NCI-H1417 (cell line): ENCODE measurements at places on chromosomes 5 and 9.

DNA sequence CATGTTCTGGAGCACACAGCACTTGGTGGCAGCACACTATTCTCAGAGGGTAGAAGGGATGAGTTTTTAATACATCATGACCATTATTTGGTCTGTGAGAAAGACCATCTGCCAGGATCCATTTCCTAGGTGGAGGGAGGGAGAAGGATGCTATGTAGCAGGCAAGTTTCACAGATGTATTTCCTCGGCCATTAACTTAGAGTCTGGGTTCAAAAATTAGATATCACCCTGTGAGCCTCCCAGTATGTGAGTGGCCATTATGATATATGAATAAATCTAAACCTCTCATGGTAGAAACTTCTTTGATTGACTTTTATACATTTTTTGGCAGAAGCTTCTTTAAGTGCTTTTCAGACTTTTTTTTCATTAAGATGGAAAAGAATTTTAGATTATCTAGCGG lies 133.9 kb downstream of the SREK1 start:
- no peak for DNase-seq

DNA sequence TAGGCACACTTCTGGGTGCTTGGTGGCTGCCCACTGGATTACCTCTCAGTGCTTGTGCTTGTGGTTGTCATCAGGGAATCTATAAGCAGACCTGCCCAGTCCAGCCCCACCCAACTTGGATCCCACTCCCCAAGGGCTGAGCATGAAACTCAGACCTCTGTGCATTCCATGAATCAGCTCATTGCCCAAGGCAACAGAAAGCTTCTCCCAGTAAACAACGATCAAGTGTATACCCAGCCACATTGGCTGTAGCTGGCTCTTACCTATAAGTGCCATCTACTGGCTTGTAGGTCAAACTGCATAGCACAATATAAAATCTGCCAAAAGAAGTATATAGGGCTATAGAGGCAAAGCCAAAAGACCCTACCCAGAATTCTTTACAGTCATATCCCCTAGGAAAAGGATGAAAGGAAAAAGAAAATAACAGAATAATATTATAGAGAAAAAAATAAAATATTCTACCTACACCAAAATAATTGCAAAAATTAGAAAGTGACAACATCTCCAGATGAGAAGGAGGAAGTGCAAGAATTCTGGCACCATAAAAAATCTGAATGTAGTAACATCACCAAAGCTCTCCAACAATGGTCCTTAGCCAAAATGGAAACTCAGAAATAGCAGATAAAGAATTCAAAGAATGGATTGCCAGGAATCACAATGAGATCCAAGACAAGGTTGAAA lies 321.0 kb upstream of the TRPC7 start:
- no peak for DNase-seq

DNA sequence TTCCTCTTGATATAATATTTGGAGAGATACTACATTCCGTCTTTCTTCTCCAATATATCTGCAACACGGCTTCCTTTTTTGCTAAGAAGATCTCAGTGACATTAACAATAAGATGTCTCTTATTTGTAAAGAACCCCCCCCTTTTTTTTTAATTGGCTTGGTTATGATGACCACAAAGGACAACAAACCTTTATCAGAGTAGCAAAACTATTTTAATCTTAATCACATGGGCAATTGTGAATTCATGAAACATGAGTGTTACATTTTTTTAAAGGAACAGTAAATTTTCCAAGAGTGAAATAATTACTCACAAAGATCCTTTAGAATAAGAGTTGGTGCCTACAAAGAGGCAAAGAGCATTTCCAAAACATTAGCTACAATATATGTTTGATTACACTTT lies 554.1 kb downstream of the MAT2B start:
- DNase-seq = no peak

DNA sequence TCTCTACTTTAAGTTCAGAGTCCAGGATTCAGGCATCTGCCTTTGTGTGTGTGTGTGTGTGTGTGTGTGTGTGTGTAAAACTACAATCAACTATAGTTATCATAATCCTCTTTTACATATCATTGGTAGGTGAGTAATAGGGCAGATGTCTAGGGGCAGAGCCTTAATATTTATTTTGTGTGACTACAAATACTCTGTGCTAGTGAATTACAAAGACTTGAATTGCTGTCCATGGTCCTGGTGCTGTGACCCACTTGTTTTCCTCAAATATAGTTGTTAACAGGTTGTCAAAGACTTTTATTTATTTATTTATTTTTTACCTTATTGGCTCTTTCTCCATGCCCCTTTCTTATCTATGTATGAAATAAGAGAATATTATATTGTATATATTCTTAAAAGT lies 196.8 kb downstream of the ANXA1 start:
- no peak for DNase-seq

DNA sequence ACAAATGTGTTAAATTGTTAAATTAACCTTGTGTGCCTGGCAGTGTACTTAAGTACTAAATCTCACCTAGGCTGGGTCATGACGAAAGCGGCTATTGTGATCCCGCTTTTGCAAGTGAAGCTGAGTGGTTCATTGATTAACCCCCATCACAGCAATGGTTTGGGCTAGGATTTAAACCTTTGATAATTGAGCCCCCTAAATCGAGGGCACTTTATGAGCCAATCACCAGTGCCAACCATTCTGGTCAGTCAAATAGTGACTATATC lies 22.8 kb downstream of the HNRNPK start:
- DNase-seq = no peak

DNA sequence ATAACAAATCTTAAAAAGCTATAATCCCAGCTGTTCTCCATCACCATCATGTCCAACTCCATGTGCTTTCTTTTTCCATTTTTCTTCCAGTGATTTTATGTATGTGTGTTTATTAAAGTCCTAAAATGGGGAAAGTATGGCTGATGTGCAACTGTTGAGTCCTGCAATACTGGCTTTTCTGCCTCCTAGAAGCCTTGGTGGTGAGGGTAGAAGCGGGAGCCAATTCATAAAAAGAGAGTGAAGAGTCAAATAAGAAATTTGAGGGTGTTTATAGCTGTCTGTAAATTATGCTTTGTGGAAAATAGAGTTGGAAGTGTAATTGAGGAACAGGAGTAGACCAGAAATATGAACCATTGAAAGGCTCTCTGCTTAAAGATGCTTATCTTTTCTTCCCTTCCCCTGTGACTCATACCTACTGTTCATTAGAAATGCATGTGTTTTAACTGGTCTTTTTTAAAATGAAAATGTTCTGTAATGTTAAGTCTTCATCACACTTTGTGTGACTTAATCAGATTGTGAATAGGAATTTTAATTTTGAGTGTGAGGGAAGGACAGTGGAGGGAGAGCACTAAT lies 80.1 kb downstream of the ZCCHC7 start:
- DNase-seq = no peak
